NB4 (cell line): ENCODE measurements at places on chromosomes 12 and 14.

DNA sequence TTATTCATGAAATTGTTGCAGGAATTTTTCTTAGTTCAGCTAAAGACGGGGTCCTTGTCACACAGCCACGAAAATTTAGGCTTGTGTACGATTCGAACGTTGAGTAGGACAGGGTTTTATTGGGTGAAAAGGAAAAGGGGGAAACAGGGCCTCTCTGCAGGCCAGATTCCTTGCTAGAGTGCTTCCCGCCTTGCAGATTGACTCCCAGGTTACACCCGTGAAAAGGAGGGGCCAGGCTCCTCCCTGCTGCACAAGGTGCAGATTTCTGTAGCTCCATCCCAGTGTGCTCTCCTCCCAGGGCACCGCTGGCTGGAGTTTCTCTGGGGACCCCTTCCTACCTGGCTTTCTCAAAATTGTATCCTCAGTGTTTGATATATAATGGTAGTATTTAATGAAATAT is 221.5 kb downstream of the ERC1 start:
- DNase-seq = no peak

DNA sequence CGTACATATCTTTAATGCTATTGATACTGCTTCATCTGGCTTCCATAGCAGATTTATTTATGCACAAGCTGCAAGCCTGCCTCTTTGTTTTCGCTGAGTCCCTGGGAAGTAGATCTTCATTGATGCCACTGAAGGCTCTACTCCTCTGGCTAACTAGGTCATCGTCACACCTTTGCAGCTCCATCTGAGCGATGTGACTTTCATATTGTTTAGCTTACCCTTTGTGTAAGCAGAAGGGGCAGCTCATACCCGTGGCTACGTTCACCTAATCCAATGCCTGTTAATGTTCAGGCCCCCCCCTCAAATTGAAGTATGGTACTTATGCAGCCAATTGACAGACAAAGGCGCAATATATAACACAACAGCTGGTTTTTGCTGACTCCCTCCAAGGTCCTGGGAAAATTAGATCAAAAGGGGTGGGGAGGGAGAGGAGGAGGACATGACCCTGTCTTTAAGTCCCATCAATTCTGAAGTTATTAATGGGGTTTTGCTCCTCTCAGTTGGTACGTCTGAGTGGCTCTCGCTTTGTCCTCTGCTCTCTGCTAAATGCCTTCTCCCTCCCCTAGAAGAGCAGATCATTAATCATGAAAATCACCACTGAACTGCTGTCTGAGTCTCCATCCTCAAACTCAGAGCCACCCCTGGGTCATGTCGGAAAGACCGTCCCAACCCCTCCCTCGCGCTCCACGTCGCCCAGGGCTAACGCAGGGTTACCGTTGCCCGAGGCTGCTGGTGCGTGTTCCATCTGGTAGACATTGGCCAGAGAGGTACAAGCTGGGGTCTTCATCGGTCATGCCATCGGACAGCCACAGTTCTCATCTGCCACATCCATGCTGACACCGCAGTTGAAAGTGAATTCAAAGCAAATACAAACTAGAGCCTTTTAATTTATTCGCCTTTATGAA is 128.8 kb downstream of the ADGRD1 start:
- no peak for DNase-seq

GRCh38 chr14:58398495-58398894 is 2.8 kb downstream of the TOMM20L start:
- DNase-seq = no peak

DNA sequence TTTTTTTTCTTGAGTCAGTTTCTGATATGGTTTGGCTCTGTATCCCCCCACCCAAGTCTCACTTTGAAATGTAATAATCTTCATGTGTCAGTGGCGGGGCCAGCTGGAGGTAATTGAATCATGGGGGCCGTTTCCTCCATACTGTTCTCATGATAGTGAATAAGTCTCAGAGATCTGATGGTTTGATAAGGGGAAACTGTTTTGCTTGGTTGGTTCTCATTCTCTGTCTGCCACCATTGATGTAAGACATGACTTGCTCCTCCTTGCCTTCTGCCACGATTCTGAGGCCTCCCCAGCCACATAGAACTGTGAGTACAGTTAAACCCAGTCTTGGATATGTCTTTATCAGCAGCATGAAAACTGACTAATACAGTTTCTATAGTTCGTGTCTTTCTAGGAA is 42.9 kb downstream of the WNK1 start:
- peak; percentile 37 for DNase-seq

DNA sequence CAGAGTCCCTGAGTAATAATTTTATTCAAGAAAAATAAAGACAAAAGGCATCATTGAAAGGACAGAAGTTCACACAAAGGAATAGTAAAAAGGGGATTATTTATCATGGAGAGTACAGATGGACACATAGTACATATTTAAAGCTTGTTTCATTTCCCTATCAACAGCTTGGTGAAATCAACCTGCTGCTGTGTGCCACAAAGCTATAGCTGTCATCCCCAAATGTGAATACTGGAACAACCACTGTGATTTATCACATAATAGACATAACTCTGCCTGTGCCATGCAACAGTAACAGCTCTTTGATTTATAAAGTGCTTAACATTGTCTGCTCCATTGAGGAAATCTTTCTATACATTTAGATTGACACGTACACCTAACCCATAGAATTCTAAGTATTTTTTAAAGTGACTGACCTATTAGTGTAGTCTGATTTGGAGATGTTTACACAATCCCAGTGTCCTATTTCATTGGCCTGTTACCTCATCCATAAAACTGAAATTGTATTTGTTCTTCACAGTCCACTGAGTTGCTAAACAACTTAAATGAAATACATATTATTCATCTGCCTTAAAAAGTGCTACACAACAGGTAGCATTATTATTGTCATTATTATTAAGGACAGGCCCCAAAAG is 3.3 kb downstream of the NEMF start:
- DNase-seq = no peak

DNA sequence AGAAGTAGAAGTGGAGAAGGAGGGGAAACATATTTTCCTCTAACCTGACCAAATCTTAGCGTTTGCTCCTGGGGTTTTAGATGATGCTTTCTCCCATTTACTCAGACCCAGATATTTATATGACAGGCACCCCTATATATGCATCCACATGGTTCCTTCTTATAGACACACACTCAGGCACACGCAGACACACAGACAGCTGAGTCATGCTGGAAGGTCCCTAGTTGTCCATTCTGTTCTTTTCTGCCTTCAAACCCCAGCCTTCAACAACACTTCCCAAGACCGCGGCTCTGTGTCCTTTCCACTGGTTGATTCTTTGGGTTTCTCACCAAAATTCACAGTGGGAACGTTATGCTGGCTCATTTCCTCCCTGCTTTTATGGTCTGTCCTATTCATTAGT is 52.1 kb downstream of the HSPB8 start:
- DNase-seq = no peak

GRCh38 chr12:66978802-66979201 is 290.4 kb upstream of the CAND1 start:
- DNase-seq = no peak

DNA sequence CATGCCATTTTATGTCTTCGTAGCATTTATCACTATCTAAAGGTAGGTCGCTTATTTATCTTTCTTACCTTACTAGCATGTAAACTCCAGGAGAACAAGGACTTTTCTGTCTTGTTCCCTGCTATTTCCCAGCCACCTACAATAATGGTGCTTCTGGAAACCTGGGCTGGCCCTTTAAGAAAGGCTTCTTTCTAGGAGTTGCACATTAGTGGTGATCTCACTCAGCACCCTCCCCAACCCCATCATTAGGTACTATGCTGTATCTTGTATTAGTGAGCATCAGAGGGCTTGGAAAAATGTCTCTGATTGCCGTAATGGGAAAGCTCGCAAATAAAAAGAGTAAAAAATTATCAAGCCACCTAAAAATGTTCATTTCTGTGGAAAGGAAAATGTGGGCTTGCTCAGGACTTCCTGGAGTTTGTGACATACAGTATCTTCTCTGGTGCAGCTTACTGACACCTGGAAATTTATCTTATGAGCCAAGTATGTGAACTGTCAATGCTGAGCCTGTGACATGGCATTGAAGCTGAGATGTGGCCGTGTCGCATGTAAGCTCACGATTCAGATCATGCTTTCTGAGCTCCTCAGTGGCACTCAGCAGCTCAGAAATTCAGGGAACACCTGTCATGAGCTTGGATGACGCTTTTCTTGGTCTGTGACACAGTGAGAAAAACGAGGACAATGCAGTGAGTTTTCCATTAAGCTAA is 12.4 kb downstream of the CCDC92 start:
- DNase-seq = no peak

DNA sequence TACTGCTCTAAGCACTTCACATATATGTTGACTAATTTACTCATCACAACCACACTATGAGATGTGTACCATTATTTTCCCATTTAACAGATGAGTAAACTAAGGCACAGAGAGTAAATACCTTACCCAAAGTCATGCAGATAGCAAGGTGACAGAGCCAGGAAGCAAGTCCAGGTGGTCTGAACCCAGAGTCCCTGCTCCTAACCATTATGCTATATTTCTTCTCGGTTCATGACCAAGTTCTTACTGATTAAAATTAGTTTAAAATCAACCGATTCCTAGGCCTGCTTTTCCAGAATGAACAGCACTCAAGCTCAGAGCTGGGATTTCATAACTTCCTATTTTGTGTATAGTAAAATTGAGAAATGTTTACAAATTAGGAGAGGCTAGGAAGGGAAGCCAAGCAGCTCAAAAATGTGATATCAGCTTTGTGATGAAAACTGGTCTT is 85.5 kb upstream of the EGLN3 start:
- no peak for DNase-seq

GRCh38 chr14:68970038-68970612 is 9.0 kb downstream of the ACTN1 start:
- DNase-seq = no peak

GRCh38 chr12:96195845-96196451 is 1.8 kb downstream of the ELK3 start:
- peak; percentile 28 for DNase-seq

DNA sequence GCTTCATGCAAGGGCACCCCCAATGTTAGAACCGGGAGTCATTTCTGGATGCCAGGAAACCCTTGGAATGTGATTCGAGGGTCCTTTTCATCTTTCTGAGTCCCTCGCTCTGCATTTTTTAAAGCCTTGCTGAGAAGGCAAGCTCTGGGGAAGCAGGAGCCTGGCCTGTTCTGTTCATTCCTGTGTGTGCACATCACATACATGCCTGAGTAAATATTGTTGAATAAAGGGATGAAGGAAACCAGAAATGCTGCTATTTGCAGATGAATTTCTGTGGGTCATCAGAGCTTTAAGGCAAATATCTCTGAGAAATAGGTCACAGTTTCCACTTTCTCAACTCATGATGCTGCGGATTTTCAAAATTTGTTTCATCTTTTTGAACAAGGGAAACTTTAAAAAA is 170.1 kb downstream of the PAH start:
- no peak for DNase-seq

DNA sequence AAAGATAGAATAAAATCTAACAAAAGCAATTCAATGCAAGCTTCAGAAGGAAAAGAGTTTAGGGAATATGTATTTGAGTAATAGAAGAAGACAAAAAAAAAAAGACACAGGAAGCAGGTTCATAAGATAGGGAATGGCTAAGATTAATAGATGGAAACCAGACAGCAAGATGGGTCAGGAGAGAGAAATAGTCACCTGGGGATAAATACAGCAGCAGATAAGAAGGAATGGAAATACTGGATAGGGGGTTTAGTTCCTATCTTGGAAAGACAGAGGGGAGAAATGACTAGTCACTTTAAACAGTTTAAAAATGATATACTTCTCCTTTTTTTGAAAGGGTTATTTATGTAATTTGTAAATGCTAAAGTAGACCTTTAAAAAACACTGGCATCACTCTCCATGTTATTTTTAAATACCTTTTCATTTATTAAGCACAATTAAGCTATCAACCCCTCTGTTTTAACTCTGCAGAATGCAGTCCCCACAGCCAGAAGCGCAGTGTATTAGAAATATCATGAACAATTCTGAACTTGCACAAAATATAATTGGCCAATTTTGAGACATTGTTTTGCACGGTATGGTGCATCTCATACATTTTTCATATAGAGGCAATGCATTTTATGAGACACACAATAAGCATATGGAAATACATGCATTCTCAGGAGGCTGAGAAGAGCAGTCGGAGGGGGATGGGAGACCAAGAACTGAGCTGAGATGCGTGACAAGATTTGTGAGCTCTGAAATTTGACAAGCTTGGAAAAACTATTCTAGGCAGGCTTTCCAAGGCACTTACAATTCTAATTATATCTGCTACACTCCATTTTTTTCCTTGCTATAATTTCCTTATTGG is 303.4 kb upstream of the PRICKLE1 start:
- DNase-seq = no peak

GRCh38 chr14:98906123-98906995 is 365.6 kb downstream of the BCL11B start:
- DNase-seq = no peak

DNA sequence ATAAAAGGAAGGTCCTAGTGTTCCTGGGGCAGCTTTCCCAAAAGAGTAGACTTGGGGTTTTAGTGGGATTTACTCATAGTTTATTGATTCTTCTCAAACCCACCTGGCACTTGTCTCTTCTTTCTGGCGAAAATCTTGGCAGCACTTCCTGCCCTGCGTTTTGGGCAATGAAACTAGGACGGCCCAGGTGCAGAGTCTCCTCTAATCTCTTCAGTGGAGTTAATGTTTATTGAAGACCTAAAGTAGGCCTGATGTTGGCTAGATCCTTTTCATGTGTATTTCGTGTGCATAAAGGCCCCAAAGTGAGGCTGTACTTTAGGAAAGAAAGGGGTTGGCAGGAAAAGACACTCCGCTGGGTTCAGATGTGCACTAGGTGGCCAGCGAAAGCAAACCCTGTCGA is 5.1 kb downstream of the WNT5B start:
- no peak for DNase-seq

GRCh38 chr12:64007853-64008252 is 163.4 kb downstream of the SRGAP1 start:
- no peak for DNase-seq

DNA sequence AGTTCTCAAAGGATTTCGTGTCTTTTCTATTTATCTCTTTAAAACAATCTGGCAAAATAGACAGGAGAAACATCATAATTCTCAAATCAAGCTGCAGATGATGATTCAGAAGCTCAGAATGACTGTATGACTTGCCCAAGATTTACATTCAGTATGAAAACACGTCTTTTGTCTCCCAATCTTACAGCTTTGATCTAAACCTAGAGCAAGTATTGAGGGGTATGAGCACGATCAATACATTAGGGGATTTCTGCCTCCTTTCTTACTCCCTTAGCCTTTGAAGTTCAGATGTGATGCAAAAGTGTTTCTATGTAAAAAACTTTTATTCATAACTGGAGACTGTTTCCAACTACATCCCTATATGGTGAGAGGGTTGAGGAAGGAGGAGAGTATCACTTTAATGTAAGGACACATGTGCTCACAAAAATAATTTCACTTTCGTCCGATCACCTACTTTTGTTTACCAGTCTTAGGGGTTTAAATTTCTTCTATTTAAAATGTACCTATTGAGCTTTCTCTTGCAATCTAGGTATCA is 454.8 kb downstream of the TMTC2 start:
- no peak for DNase-seq

- DNase-seq = no peak
These were observed at the start of gene ADCY4 for GRCh38 chr14:24334431-24335291. Gene ADCY4 (minus strand): TSS chr14:24335071. CDS start chr14:24334652, 419 bp downstream.

GRCh38 chr14:57746563-57746962 is 119.3 kb downstream of the SLC35F4 start:
- DNase-seq = no peak
